ENCODE measurements at places on chromosomes 12 and 14. TPM values are rescaled to one million over a fixed set of nuclear protein-coding genes. Genes with fewer than 3 reads are reported as not detected.

- DNase-seq, result no peak
Measured at GRCh38 chr12:58647495-58647894, 272.8 kb downstream of the LRIG3 start.

DNA sequence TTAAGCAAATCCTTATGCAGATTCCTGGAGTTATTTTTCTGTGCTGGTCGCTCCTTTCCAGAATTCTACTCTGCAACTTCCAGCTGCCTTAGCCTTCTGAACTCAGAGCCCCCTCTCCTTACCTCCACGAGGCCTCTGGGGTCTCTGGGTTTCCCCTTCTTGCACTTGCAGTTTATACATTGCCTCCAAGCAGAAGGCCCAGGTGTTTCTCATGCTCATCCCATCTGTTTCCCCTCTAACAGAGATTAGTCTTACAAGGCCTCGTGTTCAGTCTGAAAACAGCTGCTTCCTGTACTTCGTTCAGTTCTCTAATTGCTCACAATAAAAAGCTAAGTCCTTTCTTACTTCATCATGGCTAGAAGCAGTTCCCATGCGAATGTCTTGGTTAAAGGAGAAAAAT, 134.4 kb upstream of the FGD4 start:
- no peak for DNase-seq

DNA sequence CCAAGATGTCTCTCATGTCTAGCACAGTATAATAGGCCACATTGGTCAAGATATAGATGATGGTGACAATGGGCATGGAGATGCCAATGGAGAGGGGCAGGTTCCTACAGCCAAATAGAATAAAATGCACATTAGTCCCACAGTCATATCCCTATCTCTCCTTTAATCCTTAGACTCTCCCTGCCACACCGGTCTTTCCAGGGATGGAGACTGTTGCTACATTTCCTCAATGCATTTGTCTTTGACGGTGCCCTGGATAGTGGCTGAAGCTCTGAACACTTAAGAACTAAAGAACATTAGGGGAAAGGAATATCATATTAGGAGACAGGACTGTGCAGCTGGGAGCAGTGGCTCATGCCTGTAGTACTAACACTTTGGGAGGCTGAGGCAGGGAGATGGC, 9.7 kb downstream of the OXA1L start:
- no peak for DNase-seq

DNA sequence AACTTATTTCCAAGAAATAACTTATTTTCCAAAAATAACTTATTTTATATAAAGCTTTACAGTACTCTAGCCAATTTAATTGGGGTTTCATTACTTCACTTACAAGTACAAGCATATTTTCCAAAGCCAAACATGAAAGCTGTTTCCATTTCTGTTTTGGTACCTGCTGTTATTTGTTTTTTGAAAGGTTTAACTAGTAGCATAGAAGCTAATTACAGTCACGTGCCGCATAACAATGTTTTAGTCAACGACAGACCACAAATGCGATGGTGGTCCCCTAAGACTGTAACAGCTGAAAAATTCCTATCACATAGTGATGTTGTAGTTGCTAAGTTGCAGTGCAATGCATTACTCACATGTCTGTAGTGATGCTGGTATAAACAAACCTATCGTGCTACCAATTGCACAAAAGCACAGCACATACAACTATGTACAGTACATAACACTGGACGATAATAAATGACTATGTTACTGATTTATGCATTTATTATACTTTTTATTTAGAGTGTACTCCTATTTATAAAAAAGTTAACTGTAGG, 21.7 kb downstream of the PTPN21 start:
- no peak for DNase-seq

Gene IAPP
- total RNA-seq, result not detected

GRCh38 chr12:93166541-93167307, 211.0 kb upstream of the NUDT4 start:
- DNase-seq, result no peak

DNA sequence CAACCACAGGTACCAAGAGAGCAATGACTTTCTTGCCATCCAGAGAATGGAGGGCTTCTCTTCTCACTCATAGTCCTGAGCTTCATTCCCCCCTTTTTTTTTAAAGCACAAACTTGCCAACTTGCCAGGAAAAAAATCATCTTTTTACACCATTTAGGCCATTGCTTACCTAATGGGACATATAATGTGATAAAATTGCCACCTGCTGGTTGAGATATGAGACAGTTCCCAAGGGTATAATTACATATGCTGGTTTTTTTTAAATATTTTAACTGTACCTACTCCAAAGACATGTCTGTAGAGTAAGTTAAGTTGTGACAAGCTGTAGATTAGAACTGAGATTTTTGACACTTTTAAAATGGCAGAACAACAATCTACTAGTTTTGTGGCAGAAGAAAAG, 519.1 kb upstream of the SEL1L start:
- no peak for DNase-seq

Gene TRIAP1
- 28.9 TPM for total RNA-seq

GRCh38 chr12:19671695-19672094, 232.4 kb downstream of the AEBP2 start:
- no peak for DNase-seq

GRCh38 chr12:124018539-124018938, 45.5 kb downstream of the ZNF664 start:
- DNase-seq, result no peak

DNA sequence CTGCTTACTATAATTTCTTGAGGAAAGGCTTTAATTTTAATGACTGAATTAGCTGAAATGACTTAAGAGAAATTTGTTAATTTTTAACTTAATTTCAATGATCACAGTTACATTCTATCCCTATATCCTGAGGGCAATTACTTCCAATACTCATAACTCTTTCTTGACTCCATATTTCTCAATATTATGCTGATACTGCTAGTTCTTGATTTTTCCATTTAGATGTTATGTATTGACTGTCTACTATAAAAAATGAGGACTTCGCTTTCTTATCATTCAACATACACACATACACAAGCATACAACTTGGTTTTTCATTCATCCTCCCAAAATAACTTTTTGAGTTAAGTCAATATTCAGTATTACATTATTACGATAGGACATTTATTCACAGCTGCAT, 176.2 kb downstream of the PHLDA1 start:
- DNase-seq, result no peak

Measured in natural killer cell treated with Interleukin-12 subunit alpha and Interleukin-12 subunit beta and Interleukin-15 and Interleukin-18, amount 100 ng/mL, for 72 hours (primary cell).